ENCODE measurements at places on chromosomes 3 and 15. TPM values are rescaled to one million over a fixed set of nuclear protein-coding genes. Genes with fewer than 3 reads are reported as not detected.

Gene MELTF
- 3.7 TPM for total RNA-seq

DNA sequence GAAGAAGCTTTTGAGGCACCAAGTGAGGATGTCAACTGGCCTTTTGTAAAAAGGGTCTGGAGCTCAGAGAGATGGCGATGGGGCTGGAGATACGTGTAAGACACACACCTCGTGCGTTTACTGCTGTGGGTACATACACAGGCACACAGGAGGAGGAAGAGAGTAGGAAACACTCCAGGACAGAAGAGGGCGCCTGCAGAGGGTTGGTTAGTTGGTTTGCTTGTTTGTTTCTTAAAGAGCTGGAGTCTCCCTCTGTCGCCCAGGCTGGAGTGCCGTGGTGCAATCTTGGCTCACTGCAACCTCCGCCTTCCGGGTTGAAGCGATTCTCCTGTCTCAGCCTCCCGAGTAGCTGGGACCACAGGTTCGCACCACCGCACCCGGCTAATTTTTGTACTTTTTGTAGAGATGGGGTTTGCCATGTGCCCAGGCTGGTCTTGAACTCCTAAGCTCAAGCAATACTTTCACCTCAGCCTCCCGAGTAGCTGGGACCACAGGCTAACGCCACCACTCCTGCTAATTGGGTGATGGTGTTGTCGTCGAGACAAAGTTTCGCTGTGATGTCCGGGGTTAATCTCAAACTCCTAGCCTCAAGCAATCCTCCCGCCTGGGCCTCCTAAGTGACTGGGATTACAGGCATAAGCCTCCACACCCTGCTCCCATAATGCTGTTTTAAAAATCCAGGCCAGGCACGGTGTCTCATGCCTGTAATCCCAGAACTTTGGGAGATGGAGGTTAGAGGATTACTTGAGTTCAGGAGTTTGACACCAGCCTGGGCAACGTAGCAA lies 1.3 kb upstream of the PRR20G start:
- no peak for DNase-seq

DNA sequence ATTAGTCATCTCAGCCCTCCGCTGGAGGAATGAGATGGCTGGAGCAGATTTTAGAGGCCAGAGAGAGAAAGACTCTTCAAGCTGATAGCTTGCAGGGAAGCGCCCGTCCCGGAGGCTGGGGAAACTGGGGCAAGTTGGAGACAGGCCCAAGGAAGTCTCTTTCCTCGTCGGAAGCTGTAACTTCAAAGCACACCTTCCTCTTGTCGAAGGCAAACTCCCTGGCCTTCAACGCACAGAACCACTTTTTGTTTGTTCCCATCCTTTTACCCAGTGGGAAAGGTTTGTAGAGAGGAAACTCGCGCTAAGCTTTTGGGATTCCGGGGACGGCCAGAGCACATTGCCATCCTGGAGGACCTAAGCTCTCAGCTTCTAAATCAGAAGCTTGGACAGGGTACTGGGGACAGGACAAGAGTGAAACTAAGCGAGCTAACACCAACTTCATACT lies 900 bp upstream of the EOMES start:
- peak; percentile 25 for DNase-seq

- no peak for DNase-seq
Observed at GRCh38 chr3:151620071-151620470, 113.7 kb upstream of the AADACL2 start.

Gene GP5
- total RNA-seq = 0.31 TPM

- DNase-seq = no peak
Observed at GRCh38 chr3:111547631-111548030, 5.6 kb downstream of the CD96 start.

GRCh38 chr3:196985298-196985697 lies 16.7 kb upstream of the PIGZ start:
- DNase-seq = no peak

- DNase-seq = no peak
Observed at GRCh38 chr15:58138106-58138505, at the start of gene AQP9. AQP9 (plus strand) TSS chr15:58138381; CDS start chr15:58138566, 185 bp downstream.

Gene CMTM8
- total RNA-seq = 4.8 TPM

All from myocyte (in vitro differentiated cells).